ENCODE measurements at places on chromosomes 1 and 21.

GRCh38 chr1:61950418-61950817 lies 208.1 kb downstream of the PATJ start:
- no peak for DNase-seq

DNA sequence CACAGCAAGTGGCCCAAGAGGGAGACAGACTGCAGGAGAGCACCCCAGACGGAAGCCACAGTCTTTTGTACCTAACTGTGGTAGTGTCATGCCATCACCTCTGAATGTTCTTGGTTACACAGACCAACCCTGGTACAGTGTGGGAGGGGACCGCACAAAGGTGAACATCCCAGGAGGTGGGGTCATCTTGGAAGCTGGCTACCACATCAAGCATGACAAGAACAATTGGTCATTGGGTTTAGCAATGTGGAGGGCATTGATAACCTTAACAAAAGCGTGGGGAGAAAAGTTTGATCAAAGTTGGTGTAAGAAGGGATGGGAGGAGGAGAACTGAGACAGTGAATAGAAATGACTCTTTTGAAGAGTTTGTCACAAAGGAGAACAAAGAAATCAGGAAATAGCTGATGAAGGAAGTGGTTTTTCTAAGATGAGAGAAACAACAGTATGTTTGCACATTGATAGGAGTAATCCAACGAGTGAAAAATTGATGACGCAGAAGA lies 87.1 kb upstream of the CACNA1E start:
- peak; percentile 40 for DNase-seq

- DNase-seq: peak; percentile 14
Measured at GRCh38 chr1:111030590-111030989, 66.9 kb upstream of the LRIF1 start.

GRCh38 chr1:30750731-30751291 lies 6.8 kb downstream of the LAPTM5 start:
- DNase-seq: no peak

- DNase-seq: no peak
Measured at GRCh38 chr1:6105763-6106162, 60.1 kb downstream of the KCNAB2 start.
